ENCODE measurements at places on chromosomes 13 and 19.

- DNase-seq = no peak
These were observed 158.1 kb downstream of the KATNAL1 start for GRCh38 chr13:30149248-30149647.

DNA sequence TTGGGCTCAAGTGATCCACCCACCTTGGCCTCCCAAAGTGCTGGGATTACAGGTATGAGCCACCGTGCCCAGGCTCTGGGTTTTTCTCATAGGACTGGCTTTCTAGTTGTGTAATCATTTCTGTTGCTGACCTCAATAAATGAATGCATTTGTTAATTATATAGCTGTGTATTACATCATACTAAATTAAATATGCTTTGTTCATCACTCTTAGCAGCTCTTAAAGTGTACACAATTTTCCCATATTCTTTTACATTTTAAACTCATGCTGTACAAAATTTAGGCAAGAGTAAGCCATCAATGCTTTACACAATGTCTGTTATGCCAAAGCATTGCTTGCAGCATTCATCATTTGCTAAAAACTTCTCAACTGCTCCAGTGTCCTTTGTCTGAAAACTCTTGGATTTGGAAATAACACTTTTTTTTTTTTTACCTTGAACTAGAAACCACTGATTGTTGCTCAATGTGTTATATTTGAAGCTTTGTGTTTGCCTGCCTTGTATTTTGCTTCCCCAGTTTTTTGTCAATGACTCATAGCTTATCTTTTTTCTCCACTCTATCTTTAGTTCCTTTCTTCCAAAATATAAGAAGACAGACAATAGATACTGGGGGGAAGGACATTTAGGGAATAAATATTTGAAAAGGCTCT, 31.4 kb downstream of the CCDC122 start:
- no peak for DNase-seq

DNA sequence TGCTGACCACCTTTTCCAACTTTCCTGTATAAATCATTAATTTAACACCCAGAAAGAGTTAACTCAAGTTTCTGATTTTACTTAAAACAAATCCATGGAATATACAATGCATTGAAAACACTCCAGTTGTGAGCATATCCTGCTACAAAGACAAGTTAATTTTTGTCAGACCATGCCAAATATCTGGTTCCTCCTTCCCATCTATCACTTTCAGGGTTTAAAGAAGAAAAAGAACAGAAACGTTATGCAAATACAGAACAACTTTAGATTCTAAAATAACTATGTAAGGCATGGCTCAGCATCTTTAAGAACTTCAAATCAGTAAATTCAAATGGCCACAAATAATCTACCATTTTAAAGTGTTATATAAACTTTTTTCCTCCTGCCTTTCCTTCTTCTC, 14.9 kb downstream of the MRPS31 start:
- DNase-seq = no peak

GRCh38 chr13:61831026-61831425, 415.4 kb upstream of the PCDH20 start:
- no peak for DNase-seq

- DNase-seq = no peak
These were observed 281.2 kb downstream of the SHISA2 start for GRCh38 chr13:25770601-25771000.

DNA sequence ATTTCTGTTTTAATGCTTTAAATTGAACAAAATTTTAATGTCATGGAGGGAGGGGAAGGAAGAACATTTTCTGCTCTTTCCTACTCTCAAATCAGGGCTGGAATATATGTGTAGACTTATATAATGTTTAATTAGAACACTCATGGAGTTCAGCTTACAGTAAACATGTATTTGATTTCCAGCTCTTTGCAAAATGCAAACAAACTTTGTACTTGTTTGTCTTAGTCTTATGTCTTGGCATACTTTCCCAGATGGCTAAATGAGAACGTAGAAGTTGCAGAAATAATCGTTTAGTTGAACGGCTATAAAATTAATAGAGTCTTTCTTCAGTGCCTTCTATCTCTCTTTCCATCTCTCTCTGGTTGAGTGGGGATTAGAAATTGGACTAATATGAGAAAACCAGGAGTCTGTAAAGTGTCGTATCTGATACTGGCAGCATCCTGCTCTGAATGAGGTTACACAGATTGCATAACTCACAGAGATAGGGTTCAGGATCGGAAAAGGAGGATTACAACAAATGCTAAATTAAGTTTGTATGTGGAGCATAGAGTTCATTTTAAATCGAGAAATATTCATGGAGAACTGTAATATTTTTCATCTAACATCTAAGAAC, 82.3 kb downstream of the FGF9 start:
- DNase-seq = no peak

DNA sequence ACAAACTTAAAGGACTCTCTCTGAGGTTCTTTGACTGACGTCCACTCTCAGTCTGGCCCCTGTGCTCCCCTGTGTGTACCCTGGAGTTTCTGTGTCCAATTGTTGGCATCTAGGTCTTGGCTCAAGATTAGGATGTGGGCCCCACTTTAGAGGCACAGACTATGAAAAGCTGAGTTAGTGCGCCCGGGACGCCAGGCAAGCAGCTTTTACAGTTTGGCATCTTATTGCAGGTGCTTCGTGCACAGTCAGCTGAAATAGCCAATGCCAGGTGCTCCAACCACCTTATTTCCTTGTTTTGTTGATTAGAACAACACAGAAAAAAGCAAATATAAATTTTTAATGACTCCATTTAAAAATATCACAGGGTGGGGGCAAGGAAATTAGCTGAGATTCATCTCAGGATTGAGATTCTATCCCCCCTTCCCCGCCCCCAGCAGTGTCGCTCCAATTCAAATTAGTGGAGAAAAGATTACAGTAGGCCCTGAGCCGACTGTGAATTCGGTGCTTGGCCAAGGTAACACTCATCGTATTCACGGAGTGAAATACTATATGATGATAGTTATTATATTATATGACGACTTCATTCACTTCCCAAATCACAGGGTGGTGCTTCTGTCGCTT, 4.3 kb downstream of the SOX1 start:
- no peak for DNase-seq

DNA sequence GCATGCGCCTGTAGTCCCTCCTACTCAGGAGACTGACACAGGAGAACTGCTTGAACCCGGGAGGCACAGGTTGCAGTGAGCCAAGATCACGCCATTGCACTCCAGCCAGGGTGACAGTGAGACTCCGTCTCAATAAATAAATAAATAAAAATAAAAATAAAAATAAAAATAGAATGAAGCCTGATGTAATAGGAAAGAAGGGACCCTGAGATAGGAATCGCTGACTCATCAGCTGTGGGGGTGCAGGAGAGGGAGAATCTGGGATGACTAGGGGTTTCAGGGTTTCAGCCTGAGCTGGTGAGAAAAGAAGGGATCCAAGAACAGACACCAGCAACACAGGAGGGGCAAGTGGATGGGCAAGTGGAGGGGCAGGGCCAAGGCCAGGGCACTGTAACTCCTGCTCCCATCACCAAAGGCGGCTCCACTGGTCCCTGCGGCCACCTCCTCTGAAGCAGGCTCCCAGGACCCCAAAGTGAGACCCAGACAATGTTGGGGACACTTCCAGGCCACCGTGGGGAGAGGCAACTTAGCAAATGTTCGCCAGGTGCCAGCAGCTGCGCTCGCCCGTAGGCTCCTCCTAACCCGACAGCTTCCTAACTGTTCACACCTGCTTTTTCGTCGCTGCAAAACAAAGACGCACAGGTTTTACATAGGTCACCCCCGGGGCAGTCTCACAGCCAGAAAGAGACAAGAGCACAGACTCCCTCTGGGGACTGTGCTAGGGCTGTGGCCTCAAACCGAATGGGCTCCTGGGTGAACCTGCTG, 1.2 kb downstream of the HAUS8 start:
- no peak for DNase-seq

GRCh38 chr19:1269478-1270212, 513 bp downstream of the CIRBP start:
- peak; percentile 90 for DNase-seq

DNA sequence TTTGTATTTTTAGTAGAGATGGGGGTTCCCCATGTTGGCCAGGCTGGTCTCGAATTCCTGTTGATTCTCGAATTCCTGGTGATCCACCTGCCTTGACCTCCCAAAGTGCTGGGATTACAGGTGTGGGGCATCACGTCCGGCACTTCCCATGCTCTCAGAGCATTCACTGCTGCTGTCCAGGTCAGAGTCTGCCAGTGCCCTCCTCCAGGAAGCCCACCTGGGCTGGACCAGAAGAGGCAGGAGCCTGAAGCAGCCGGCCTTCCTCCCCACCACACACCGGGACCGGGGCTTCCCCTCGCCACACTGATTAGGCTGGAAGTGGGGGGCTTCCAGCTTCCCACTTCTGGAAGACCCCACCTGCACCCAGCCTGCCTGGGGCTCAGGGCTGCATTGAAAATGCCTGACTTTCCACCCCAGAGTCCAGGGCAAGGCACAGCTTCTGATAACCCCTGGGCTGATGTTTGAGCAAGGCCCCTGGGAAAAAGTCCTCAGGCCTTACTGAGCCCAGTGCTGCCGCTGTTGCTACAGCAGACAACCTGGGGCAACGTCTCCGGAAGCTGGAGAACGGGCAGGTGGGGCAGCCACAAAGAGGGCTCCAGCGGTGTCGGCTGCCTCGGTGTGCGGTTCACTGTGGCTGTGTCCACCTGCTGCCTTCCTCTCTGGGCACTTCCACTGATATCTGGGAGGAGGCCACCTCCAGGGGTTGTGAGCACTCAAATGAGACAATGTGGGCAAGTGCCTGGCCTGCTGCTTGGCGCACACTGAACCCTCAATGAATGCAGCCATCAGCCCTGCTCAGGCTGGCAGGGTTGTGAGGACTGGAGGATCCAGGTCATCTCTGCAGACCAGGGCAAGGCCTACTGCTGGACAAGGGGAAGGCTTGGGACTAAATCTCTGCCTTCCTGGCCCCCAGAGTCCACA, 22.6 kb downstream of the CEBPA start:
- no peak for DNase-seq

GRCh38 chr19:17576758-17577456, 21.5 kb downstream of the COLGALT1 start:
- DNase-seq = peak; percentile 53

GRCh38 chr13:48748681-48749080, 95.0 kb downstream of the CYSLTR2 start:
- DNase-seq = no peak

GRCh38 chr19:48319647-48320541, 5.5 kb upstream of the EMP3 start:
- peak; percentile 74 for DNase-seq

DNA sequence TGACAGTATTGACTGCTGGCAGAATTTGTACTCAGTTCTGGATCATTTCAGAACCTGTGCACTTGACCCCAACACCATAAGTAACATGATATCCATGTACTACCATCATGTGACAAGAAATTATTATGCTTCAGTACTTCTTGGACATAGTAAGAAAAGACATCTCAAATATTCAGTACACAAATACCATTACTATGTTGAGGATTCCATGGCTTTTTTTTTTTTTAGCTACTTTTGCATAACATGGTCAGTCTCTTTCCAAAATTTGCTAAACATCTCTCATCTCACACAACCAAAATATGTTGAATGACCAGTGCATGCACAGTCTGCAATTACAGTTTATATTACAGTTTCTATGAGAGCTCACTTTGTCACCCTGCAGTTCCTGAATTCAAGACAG, 85.3 kb downstream of the FLT1 start:
- DNase-seq = no peak

- DNase-seq = no peak
These were observed 4.7 kb upstream of the FLT1 start for GRCh38 chr13:28499609-28500008.

DNA sequence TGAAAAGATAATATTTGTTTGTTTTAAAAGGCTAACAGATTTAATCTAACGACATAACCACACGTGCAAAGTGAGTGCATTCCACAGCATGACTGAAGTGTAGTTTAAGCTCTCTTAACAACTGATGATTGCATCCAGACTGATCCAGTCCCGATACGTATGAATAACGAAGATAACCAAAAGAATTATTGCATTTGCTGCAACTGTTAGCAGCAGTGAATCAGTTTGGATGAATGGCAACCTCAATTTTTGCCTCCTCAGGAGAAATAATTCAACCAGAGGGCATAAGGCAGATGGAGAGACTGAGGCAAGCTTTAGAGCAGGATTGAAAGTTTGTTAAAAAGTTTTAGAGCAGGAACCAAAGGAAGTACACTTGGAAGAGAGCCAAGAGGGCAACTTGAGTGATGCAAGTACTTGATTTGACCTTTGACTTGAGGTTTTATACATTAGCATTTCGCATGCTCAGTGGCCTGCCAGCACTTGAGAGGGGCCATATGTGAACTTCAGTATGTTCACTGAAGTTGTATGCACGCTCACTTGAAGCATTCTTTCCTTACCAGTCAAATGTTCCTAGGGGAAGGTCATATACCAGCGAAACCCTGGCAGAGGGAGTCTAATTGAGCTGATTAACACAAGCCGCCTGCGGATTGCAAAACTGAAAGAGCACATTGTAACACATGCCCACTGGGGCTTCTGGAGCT, 835.0 kb upstream of the PCDH20 start:
- DNase-seq = no peak

DNA sequence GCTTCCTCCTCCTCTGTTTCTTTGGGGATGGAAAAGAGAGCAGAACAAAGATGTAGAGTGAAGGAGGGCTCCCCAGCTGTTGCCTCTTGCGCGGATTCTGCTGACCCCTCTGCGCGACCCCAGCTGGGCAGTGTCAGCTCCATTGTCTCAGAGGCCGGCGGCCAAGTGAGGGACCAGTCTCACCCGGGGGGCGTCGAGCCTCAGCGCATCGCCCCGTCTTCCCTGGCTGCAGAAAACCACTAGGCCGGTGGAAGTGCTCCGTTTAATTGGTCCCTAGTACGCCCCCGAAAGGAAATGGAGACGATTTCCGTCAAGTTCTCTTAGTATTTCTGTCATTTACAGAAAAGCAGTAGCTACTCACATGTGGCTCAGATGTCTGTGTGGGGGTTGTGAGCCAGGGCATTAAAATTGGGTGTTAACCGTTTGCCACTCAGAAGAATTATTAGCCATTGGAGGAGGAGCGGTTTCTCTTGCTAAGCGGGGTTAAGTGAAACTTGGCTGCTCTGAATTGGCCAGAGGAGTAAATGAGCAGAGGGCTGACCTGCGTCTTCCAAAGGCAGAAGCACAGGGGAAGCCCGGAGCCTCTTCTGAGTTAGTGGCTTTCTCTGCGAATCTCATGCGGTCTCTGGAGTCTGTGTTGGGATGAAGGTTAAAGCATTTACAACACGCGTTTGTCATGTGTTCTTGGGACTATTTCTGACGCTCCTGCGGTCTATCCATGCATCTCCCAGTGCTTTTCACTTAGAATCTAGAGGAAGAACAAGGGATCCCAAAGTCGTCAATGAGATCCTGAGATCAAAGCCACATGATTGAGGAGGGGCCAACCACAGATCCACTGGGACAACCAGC, 132.8 kb upstream of the MYO16 start:
- peak; percentile 18 for DNase-seq

Measured in GM13976 (cell line).